ENCODE measurements at places on chromosomes 1 and 21. TPM values are rescaled to one million over a fixed set of nuclear protein-coding genes. Genes with fewer than 3 reads are reported as not detected.

RERE gene
- total RNA-seq, result 33.0 TPM

SLAMF6 gene
- 0.28 TPM for total RNA-seq

OXCT2 gene
- total RNA-seq, result 0.20 TPM

CCDC185 gene
- 0.24 TPM for total RNA-seq

MRAP gene
- not detected for total RNA-seq

HSD3B2 gene
- total RNA-seq, result 0.32 TPM

KRTAP19-1 gene
- not detected for total RNA-seq

GJC2 gene
- 0.44 TPM for total RNA-seq

SPRR2G gene
- 0.68 TPM for total RNA-seq

HOOK1 gene
- total RNA-seq, result 31.4 TPM

KIF17 gene
- total RNA-seq, result 0.60 TPM

DNA sequence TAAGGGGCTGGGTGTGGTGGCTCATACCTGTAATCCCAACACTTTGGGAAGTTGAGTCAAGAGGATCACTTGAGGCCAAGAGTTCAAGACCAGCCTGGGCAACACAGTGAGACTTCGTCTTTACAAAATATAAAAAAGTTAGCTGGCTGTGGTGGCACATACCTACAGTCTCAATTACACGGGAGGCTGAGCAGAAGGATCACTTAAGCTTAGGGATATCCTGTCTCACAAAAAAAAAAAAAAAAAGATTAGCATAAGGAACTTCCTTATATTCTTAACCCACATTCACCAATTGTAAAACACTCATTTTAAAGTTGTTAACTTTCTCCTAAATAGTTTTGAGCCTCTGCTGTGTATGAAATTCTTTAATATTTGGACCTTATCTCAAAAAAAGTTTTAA is 53.1 kb downstream of the ABCD3 start:
- ATAC-seq, result peak; percentile 51

GRCh38 chr1:231534703-231535159 is 6.3 kb downstream of the TSNAX start:
- ATAC-seq, result no peak

GRCh38 chr1:236913371-236914037 is 90.7 kb downstream of the MT1HL1 start:
- no peak for ATAC-seq

- ATAC-seq, result no peak
Observed at GRCh38 chr1:8238141-8239038, 79.5 kb upstream of the SLC45A1 start.

DNA sequence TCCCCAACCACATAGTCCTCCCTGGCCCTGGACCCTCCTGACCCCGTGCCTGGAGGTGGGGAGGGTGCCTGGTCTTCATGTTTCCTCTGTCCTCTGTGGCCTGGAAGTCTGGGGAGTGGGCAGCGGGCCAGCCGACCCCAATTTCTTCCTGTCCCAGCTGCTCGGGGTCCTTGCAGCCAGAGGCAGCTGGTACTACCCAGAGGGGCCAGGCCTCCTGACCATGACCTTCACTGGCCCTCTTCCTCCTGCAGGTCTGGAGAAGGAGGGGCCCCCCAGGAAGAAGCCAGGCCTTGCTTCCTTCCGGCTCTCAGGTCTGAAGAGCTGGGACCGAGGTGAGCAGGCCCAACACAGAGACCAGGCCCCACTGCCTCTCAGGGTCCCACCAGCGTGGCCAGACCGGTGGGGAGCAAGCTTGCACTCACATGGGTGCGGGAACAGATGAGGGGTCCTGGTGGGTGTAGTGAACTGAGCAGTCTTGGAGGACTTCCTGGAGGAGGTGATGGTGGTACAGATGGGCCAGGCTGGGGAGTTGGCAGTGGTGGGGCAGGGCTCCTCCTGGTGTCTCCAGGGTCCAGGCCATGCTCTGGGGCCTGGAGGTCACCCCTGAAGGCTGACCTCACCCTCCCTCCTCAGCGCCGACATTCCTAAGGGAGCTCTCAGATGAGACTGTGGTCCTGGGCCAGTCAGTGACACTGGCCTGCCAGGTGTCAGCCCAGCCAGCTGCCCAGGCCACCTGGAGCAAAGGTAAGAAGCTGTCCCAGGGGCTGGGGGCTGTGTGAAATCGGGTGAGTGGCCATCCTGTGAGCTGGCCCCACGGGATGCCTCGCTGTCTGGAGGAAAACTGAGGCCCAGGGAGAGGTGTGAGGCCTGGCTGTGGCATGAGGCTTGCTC is 32.7 kb downstream of the TRIM11 start:
- ATAC-seq, result no peak

DNA sequence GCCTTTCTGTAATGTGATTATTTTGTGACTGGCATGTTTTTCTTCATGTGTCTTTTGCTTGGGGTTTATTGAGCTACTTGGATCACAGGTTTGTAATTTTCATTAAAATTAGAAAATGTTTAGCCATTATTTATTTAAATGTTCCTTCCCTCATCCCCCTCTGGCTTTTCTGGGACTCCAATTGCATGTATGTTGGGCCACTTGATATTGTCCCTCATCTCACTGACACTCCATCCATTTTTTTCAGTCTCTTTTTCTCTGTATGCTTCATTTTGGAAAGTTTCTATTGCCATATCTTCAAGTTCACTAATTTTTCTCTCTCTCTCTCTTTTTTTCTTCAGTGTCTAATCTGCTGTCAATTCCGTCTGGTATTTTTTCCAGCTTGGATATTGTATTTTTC is 390.1 kb downstream of the PRDM2 start:
- ATAC-seq, result no peak

- no peak for ATAC-seq
Observed at GRCh38 chr1:145961425-145962156, 2.8 kb downstream of the ANKRD34A start.

DNA sequence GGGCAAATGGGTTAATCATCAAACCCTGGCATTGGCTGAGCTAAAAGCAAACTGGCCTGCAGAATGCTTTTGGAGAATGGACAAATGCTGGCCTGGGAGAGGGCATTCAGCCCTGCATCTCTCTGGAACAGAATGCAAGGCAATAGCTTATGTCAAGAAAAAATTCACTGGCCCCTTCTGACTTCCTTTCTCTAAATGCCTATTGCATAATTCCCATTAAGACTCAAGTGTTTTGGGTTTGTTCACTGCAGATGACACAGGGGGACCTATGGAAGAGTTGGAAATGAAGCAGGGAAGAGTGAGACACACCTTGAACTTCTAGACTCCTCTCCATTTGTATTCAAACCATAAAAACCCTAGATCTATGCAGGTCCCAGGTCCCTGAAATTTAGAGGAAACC is 15.9 kb downstream of the PEA15 start:
- no peak for ATAC-seq

GRCh38 chr1:151710187-151710840 is 6.3 kb downstream of the CELF3 start:
- peak; percentile 10 for ATAC-seq

DNA sequence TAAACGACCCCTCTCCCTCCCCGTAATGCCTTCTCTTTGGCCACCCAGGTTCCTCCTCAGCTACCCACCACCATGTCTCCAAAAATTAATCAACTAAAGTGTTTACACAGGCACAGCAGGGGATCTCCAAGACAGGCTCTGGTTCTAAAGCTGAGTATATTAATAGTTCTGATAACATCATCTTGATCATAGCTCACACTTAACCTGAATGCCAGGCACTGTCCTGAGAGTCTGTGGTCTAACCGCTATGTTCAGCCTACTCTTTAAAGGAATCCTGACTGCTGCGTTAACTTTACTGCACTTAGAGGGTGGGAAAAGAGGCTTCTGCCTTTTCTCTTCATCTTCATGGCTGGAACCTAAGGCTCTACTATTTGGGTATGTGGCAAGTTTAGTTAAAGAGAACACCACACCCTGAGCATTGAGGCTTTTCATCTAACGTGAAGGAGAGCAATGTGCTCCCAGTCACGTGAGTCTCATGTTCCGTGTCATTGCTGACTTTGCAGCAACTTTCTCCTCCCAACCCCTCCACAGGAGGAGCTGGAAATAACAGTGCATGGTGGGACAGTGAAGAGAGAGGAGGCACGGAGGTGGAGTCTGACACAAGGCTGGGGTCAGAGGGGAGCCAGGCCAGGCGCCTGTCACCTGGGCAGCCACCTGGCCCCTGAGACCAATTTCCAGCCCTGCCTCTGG is 86.4 kb downstream of the FAM78B start:
- no peak for ATAC-seq

GRCh38 chr1:232655028-232655745 is 25.3 kb upstream of the SIPA1L2 start:
- no peak for ATAC-seq

- ATAC-seq, result peak; percentile 78
Observed at GRCh38 chr1:210288116-210288515, 40.6 kb upstream of the HHAT start.

DNA sequence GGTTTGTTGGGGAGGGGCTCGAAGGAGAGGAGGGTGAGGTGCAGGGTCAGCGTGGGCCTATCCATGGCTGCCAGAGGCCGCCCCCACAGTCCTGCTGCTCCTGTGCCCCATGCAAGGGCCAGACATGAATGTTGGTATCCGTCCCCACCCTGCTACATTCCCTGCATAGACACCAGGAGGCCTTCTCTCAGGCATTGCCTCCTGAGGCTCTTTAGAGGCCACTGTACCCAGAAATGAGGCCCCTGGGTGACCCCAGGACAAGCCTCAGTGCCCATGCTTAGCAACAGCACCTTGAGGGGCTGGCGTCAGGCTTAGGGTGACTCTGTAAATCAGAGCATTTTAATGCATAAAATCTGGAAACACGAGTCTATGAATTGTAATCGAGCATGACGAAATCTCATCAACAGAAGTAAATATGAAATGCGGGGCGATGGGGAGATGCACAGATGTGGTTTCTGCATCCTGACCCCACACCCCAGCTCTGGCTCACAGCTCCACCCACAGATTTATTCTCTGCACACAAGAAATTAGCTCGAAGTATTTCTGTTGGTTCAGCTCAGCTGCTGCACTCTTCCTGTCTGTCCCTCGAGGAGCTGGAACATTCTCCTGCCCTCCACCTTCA is 124.0 kb upstream of the CSF3R start:
- ATAC-seq, result no peak

- ATAC-seq, result peak; percentile 99
Observed at GRCh38 chr1:227934476-227935313, 13.0 kb downstream of the WNT9A start.

- ATAC-seq, result no peak
Observed at GRCh38 chr1:218660678-218661053, 315.5 kb downstream of the TGFB2 start.

DNA sequence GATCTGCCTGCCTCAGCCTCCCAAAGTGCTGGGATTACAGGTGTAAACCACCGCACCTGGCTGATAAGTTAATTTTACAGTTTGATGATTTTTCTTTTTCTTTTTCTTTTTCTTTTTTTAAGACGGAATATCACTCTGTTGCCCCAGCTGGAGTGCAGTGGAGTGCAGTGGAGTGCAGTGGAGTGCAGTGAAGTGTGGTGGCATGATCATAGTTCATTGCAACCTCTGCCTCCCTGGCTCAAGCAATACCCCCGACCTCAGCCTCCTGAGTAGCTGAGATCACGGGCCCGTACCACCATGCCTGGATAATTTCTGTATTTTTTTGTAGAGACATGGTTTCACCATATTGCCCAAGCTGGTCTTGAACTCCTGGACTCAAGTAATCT is 84.4 kb upstream of the CXADR start:
- no peak for ATAC-seq

DNA sequence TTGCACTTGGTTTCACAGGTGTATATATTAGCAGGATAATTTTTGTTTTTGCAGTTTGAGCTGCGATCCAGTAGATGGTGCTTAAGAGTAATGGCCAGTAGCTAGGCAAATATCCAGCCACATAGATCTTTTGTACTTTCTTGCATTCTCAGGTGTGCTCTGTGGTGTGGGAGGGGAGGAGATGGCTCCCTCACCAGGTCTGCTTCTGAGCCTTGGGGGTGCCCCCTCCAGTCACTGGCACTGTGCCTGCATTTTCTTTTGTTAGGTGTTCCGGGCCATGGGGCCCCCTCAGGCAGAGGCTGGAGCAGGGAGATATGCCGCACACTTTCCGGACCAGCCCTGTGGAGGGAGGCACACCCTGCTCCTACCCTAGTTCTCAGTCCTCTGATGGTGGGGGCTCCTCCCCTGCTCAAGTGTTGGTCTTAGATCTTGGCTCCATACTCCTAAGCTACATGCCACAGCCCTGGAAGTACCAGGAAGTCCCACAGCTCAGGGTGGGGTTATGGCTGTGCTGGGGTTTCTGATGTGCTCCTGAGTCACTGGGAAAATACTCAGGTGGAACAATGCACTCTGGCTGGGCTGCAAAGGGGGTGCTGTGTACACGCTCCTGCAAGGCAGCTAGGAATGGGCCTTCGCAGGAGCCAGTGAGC is 197.6 kb upstream of the DMRTA2 start:
- peak; percentile 98 for ATAC-seq

DNA sequence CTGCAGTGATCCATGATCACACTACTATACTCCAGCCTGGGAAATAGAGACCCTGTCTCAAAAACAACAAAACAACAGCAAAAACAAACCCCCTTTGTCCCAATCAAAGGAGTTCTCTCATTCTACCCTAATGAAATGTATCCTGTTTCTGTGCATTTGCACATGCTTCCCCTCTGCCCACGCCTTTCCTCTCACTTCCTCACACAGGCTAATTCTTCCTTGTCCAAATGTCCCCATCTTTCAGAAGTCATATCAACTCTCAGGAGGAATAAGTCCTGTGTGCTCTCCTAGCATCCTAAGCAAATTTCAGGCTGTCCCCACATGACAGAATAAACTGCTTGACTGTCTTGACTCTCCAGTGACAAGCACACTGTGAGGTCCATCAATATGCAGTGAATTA is 8.1 kb upstream of the ATP1B1 start:
- no peak for ATAC-seq

DNA sequence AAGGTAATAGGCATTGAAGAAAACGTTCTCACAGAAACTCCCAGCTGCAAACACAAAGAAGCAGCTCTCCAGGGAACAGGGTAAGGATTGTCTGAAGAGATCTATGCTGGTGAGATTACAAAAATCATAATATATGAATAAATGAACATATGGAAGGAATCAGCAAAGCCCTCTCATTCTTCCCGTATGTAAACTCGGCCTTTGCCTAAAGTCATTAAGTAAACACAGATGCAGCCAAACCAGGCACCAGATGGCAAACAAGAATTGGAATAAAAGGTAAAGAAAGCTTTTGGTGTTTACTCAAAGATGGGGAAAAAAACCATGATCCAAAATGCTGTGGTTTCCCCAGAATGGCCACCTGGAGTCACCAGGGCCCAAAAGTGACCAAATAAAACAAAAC is 76.6 kb upstream of the HOOK1 start:
- ATAC-seq, result no peak

DNA sequence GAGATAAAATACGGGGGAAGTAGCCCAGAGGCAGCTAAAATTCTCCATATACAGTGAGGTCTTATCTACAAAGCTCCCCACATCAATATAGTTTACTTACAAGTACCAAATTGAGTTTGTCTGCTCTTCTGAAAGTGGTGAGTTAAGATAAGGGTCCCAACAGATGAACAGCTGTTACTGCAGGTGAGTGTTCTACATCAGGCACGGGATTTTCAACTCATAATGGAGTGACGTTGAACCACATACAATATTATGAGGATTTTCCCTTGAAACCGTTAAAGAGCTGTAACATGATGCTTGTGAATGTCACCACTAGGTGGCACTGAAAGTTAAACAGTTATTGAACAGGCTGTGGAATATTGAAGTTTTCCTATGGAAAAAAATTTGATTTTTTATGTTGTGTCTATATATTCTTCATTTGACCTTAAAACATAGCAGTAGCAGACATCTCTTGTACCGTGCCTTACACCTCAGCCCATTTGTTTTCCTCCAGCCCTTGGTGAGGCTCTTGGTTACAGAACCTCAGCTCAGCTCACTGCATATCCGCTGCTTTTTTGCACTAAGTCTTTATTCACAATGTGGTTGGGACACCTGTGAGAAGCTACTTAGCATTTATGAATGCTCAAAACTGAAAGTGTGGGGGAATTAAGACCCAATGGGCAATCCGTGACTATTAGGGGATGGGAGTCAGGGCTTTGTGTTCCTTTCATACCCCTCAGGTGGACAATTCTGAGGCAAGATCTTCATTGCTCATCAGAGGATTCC is 23.2 kb downstream of the CD1D start:
- ATAC-seq, result no peak
